ENCODE measurements at places on chromosomes 4 and X. TPM values are rescaled to one million over a fixed set of nuclear protein-coding genes. Genes with fewer than 3 reads are reported as not detected.

Gene SORCS2
- 0.07 TPM for total RNA-seq

Gene RAB33B
- 7.5 TPM for total RNA-seq

Gene SNCA
- 0.73 TPM for total RNA-seq

Gene USP17L15
- total RNA-seq, result not detected

Gene KLHL4
- 0.05 TPM for total RNA-seq

Gene MBNL3
- 2.8 TPM for total RNA-seq

All from gastrocnemius medialis (tissue), 4 donors.